ENCODE measurements at places on chromosomes 4 and X. TPM values are rescaled to one million over a fixed set of nuclear protein-coding genes. Genes with fewer than 3 reads are reported as not detected.

DNA sequence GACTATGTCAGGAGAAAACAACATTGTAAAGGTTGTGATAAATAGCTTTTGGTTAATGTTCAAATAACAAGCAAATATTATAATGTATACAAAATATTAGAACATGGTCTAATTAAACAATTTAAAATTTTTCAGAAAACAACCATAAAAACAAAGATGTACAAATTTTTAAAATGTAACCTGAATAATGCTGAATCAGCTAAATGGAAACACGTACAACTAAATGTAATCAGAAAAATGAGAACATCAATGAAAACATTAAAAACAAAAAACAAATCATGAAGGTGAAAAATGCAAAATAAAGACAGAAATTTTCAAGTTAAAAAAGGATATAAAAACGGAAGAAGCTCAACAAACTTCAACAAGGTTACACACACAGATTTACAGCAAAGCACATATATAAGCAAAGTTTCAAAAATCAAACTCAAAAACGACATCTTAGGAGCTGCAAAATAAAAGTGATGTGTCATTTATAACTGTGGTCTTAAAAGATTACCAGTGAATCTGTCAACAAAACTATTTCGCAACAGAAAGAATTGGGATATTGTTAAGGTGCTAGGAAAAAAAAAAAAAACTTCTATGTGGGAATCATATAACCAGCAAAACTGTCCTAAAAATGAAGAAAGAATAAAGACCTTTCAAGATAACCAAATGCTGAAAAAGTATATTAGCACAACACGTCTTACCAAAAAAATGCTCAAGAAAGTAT, 31.8 kb downstream of the ZNF732 start:
- no peak for DNase-seq

DNA sequence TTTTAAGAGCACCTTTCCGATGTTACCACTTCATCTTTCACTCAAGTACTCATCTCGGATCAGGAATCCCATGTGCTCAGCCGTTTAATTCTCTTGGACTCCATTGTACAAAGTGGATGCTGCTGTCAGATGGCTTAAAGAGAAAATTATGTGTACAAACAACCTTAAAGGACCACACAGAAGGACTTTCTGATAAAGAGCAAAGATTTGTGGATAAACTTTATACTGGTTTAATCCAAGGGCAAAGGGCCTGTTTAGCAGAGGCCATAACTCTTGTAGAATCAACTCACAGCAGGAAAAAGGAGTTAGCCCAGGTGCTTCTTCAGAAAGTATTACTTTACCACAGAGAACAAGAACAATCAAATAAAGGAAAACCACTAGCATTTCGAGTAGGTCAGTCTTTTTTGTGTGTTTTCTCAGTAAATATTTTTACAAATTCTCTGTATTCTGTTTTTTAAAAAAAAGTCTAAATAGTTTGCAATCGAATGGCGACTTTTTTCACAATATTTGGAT, 20.1 kb downstream of the MMAA start:
- DNase-seq = no peak

GRCh38 chrX:134990801-134991481, at the start of gene SMIM10:
Gene SMIM10 (plus strand): TSS chrX:134990991. CDS start chrX:134991096, 105 bp downstream.
- DNase-seq = peak; percentile 46

Gene SRPK3
- polyA plus RNA-seq = 0.58 TPM

GRCh38 chr4:119025916-119026661, 109.5 kb upstream of the MYOZ2 start:
- DNase-seq = no peak

- DNase-seq = no peak
These were observed 73.6 kb upstream of the QRFPR start for GRCh38 chr4:121454251-121454979.

DNA sequence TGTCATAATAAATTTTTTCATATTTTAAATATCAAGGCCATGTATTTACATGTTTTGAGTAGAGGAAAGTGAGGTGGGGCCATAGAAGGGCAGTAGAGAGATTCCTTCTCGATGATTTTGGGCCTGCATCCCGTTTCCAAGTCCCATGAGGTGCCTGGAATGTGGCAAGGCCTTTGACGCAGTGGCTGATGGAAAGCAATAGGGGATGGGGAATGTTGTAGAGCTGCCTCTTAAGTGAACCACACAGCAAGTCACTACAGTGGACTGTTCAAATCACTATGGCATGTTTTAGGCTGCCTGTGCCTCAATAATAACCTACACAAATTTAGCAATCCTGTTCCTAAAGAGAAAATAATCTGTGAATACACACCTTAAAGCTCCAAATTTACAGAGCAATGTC, 48.3 kb downstream of the ANXA5 start:
- DNase-seq = no peak

Gene WDR17
- 1.4 TPM for polyA plus RNA-seq

Gene MAGEC1
- polyA plus RNA-seq = not detected

DNA sequence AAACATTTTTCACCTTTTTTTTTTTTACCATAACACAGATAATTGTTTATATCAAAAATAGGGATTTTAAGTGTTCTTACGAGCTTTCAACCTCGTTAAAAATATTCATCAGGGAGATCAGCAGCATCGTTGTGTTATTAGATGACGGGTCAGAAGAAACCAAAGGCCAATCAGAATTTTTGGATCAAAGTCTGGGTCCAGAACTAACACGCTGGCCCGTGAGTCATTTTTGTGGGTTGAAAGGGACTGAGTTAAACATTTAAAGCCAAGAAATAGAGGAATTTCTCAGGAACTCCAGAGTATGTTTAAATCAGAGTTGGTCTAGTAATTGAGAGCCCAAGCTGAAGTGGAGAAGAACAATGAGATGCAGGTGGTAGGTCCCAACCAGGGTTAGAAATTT, 170.8 kb downstream of the TLL1 start:
- DNase-seq = no peak

- DNase-seq = peak; percentile 80
These were observed 102.3 kb downstream of the ADRA2C start for GRCh38 chr4:3868211-3869173.

Gene UGT2B10
- polyA plus RNA-seq = not detected

DNA sequence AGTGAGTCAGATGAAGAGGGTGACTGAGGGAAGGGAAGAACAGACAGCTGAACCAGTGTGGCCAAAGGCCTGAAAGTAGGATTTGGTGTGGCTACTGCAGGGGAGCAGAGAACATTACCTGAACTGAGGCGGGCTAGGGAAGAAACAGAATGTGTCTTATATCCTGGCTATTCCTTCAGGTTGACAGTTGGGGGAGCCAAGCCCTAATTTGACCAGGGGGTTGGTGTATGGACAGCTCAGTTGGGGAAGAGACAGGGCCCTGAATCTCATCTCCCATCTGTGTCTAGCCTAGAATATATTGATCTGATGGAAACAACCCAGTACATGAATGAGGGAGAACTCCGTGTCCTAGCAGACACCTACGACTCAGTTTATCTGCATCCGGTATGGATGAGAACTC, 4.2 kb downstream of the HDAC6 start:
- no peak for DNase-seq

Gene SHISA3
- 20.3 TPM for polyA plus RNA-seq
